ENCODE measurements at places on chromosomes 4 and X. TPM values are rescaled to one million over a fixed set of nuclear protein-coding genes. Genes with fewer than 3 reads are reported as not detected.

NEUROG2 gene
- not detected for total RNA-seq

AKAP14 gene
- not detected for total RNA-seq

ABCB7 gene
- 34.7 TPM for total RNA-seq

UGT2B17 gene
- 0.52 TPM for total RNA-seq

IQCM gene
- not detected for total RNA-seq

ELOVL6 gene
- 0.22 TPM for total RNA-seq

NLGN3 gene
- total RNA-seq, result 1.3 TPM

IDS gene
- 169 TPM for total RNA-seq

CXorf51B gene
- not detected for total RNA-seq
